ENCODE measurements at places on chromosomes 4 and X. TPM values are rescaled to one million over a fixed set of nuclear protein-coding genes. Genes with fewer than 3 reads are reported as not detected.

GRCh38 chr4:174334628-174335027, 50.9 kb downstream of the CEP44 start:
- DNase-seq = no peak

- no peak for DNase-seq
Observed at GRCh38 chrX:120331116-120331515, 19.9 kb upstream of the TMEM255A start.

Gene TCEAL2
- 0.39 TPM for total RNA-seq

Gene CCNB3
- total RNA-seq = 0.64 TPM

- no peak for DNase-seq
Observed at GRCh38 chr4:154503598-154503997, 12.0 kb upstream of the DCHS2 start.

Gene ASB9
- 0.54 TPM for total RNA-seq

Gene ATOH1
- not detected for total RNA-seq

- no peak for DNase-seq
Observed at GRCh38 chr4:126264839-126265238, 950.1 kb downstream of the FAT4 start.

Gene GPC3
- 0.18 TPM for total RNA-seq

- peak; percentile 28 for DNase-seq
Observed at GRCh38 chrX:66638591-66639500, at the start of gene EDA2R. TSS of gene EDA2R (minus strand) at chrX:66639078. CDS start at chrX:66616020, 23,058 bp downstream.

GRCh38 chrX:142363501-142363900, 158.4 kb upstream of the MAGEC2 start:
- DNase-seq = no peak

GRCh38 chr4:82481506-82481840, 51.1 kb downstream of the ENOPH1 start:
- DNase-seq = no peak

Gene ATRX
- total RNA-seq = 56.1 TPM

- DNase-seq = no peak
Observed at GRCh38 chr4:39621582-39621981, 17.1 kb downstream of the SMIM14 start.

DNA sequence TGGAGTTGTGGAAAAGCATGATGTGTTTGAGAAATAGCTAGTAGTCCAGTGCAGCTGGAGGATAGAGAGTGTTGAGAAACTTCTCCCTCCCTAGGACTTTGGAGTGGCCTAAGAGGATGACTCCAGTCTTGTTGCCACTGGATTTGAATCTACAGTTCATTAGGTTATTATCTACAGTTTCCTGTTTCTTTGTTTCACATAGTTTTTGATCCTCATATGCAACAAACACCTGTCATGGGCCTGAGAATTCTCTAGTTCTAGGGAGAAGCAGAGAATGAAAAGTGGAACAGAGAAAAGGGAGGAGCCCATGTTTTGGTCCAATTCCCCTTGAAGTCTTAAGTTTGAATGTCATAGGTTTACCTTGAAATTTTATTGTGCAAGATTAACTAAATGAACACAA, 73.6 kb upstream of the TBC1D9 start:
- no peak for DNase-seq

GRCh38 chrX:30161043-30161442, 54.3 kb upstream of the MAGEB2 start:
- DNase-seq = no peak

DNA sequence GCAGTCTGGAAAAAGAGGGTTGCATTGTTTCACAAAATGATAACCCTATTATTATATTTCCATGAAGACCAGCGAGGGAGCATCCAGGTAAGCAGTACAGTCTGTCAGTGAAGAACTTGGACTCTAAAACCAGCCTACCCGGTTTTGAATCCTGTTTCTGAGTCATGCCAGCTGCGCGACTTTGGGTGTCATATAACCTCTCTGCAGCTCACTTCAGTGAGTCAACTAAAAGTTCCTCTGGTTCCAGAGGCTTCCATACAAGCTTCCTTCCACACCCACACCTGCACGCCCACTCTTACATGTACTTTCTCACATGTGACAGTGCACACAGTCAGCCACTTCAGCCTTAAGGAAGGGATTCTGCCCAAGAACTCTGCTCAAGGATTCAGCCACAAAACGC, 49.8 kb upstream of the PRPS2 start:
- DNase-seq = no peak

Data from activated naive CD8-positive, alpha-beta T cell treated with anti-CD3 and anti-CD28 coated beads for 36 hours (primary cell).